ENCODE measurements at places on chromosomes 4 and X.

GRCh38 chr4:112185334-112185733 is 40.1 kb downstream of the FAM241A start:
- no peak for DNase-seq

- no peak for DNase-seq
Observed at GRCh38 chr4:31272331-31273061, 552.3 kb downstream of the PCDH7 start.

DNA sequence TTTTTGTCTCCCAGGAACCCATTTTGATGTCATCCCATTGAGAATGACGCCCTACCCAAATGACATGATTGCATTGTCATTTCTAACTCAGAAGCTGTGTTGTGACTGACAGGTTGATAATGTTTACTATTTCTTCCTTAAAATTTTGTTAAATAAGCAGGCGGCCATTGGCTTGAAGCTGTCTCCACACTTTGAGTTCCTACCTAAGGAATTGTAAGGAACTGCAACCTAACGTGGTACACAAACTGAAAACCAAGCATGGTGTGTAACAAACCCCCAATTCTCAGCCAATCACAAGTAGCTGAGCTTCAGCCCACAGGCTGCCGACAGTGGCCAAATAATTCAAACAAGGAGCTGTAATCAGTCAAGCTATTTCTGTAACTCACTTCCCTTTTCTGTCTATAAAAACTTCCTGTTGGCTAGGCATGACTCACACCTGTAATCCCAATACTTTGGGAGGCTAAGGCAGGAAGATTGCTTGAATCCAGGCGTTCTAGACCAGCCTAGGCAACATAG is 2.9 kb upstream of the MND1 start:
- no peak for DNase-seq

- no peak for DNase-seq
Observed at GRCh38 chr4:160523231-160523630, 1420.4 kb downstream of the RAPGEF2 start.

GRCh38 chr4:5381961-5382441 is 326.4 kb downstream of the EVC2 start:
- DNase-seq, result no peak

DNA sequence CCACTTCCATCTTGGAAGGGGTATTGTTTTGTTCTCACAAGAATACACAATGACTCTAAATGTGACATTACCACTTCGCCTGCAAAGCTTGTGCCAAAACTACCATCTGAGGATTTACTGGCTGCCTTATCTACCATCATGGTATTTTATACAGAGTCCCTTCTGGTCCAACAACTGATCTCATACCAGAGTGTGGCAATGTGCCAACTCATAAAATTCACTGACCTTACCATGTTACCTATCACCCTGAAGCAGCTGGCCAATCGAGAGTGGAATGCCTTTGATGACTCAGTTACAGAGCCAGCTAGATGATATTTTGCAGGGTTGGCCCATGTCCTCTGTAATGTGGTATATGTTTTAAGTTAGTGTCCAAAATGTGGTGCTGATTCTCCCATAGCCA is 3.8 kb upstream of the SERPINA7 start:
- DNase-seq, result no peak

GRCh38 chrX:154529206-154529612 is 13.2 kb upstream of the FAM3A start:
- no peak for DNase-seq

GRCh38 chr4:39029752-39030694 is 2.2 kb downstream of the TMEM156 start:
- DNase-seq, result no peak

- DNase-seq, result no peak
Observed at GRCh38 chrX:117538178-117539089, 578.2 kb downstream of the KLHL13 start.

DNA sequence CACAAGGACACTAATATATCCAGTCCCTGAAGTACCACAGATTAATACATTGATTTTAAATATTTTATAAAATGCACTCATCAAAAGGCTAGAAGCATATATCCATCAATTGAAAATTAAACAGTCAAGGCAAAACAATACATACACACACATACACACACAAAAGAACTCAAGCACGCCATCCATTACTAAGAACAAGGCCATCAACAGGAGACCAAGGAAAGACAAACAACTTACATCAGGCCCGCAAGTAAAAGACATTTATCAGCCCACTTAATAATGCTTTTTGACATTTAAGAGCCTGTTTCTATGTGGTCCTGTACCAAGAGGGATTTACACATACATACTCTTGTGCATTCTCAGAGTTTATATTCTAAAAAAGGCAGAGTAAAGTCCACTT is 50.0 kb upstream of the ZNF827 start:
- DNase-seq, result no peak

- DNase-seq, result no peak
Observed at GRCh38 chr4:167233685-167234315, 494 bp downstream of the SPOCK3 start.

- DNase-seq, result no peak
Observed at GRCh38 chrX:153887385-153887784, 1.4 kb upstream of the L1CAM start.

- no peak for DNase-seq
Observed at GRCh38 chrX:71953946-71954345, 43.3 kb downstream of the NHSL2 start.

DNA sequence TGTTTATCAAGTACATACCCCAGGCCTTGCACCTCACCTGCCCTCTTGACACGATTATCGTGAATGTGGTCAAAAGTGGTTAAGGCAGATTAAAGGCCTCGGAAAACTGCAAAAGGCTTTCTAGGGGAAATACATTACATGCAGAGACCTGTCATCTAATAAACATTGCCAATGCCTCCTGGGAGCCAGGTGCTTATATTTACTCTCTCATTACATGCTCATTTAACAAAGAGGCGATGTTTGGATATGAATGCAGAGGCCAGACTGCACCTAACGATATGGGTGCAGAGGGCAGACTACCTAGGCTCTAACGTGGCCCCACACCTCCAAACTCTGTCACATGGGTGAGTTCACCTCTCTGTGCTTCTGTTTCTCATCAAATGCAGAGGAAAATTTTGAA is 14.5 kb downstream of the CRMP1 start:
- DNase-seq, result no peak

- peak; percentile 70 for DNase-seq
Observed at GRCh38 chrX:129876771-129877305, 29.1 kb upstream of the UTP14A start.

- DNase-seq, result no peak
Observed at GRCh38 chrX:42967681-42968300, 189.8 kb upstream of the PPP1R2C start.

- no peak for DNase-seq
Observed at GRCh38 chr4:23741681-23742191, 148.1 kb downstream of the PPARGC1A start.

DNA sequence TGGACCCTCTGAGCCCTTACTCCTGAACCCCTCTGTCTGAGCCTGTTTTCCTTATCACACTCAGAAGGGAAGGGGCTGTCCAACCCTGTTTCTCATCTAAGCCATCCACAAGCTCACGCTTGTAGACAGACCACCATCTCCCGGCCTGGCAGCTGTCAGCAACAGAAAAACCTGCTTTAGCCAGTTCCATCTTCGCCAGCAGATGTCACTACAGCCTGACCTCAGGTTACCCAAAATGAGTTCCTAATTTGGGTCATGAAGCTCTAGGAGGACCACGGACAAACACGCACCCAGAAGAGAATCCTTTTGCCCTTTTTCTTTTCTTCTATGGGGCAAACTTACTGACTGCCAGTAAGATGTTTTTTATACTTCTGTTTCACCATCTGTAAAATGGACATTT is 445.4 kb downstream of the BCOR start:
- no peak for DNase-seq

DNA sequence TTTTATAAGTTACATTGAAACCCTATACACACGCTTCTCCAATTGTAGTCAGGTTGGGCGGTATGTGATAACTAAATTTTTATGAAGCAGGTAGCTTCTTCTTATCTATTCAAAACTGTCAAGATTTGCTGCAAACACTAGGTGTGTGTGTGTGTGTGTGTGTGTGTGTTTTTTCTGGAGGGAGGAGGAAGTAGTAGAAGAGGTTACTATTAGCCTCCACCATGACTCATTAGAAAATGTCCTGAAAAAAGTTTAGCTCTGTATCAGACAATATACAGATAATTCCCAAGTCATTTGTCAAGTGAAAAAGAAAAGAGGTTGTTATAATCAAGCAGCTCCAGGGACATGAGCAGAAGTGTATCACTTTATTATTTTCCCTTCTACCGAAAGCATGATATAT is 33.9 kb downstream of the PCDH7 start:
- no peak for DNase-seq

DNA sequence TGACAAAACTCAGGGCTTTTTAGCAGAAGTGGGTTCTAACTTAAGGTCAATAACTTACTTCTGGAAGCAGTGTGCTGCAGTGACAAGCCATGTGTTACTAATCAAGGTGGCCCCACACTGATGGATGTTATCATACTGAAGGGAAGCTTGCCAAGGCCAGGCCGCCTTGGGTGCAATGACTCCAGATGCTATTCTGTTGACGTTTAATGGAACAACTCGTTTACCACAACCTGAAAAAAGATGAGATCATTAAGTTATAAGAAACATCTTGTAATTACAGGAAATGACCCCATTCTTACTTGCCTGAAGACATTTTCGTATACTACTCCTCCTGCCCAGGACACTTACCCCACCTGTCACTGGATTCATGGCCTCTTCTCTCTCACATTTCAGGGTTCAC is 38.9 kb upstream of the TMPRSS11D start:
- DNase-seq, result no peak

- DNase-seq, result no peak
Observed at GRCh38 chr4:30941641-30942040, 221.5 kb downstream of the PCDH7 start.

DNA sequence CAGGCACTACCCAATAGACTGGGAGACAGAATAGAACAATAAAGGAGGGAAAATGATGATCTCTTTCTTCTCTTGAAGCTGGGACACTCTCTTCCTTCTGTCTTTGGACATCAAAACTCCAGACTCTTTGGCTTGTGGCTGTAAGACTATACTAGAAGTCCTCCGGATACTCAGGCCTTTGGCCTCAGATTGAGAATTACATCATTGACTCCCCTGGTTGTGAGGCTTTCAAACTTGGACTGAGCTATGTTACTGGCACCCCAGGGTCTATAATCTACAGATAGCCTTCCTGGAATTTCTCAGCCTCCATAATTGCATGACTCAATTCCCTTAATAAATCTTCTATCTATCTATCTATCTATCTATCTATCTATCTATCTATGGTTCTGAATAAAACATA is 294.2 kb upstream of the CT83 start:
- no peak for DNase-seq

DNA sequence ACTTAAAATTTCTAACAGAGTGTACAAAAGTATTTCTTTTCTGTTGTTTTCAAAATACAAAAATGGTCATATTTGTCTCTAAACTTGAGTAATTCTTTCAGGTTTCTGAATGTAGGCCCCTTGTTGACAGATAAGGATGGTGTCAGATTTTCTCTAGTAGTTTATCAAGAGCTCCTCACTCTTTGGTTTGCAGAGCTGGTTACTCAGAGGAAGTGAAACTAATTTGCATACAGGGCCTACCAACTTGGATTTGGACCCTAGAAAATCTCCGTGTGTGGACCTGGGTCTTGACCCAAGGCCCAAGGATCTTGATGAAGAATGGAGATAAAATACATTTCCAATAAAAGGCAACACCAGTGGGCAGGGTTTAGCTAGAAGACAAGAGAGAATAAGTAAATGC is 433 bp upstream of the ADH6 start:
- no peak for DNase-seq
